ENCODE measurements at places on chromosomes 1 and 21. TPM values are rescaled to one million over a fixed set of nuclear protein-coding genes. Genes with fewer than 3 reads are reported as not detected.

DNA sequence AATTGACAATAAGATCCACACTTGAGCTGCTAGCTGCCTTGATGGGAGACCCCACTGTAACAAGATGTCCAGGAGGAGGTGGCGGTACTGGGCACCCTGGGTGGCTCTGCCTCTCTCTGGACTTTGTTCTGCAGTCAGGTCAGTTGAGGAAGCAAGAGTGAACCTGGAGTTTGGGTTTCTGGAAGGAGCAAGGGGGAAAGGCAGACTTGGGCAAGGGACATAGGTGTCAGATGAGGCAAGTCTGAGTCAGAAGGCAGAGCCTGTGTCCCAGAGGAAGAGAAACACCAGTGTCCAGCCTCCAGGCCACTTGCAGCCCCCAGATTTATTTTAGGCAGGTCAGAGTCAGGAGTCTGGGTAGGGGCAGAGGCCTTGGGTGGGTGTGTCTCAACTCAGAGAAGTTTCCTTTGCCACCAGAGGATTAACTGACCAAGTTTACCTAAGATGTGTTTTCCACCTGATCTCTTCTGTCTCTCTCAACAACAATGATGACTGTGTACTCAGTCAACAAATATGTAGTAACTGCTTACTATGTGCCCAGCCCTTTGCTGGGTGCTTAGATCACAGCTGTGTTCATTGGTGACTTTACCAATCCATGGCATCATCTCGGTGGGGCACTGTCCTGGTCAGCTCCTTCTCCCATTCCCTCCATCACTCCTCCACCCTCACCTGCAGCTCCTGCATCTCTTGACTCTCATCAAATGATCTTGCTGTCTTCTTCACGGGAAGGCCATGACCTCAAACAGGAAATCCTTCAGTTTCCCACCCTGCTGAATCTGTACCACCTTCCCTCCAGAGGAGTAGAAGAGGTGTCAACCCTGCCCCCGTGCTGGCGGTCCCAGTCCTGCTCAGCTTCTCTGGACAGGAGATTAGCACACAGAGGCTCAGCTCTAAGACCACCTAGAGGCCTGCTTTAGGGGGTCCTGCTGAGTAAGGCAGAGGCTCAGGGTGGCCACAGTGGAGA lies 36.6 kb downstream of the ELF3 start:
- H3K4me1 ChIP-seq, result peaks cover 62% of the 10 kb centered on the region
- H3K27ac ChIP-seq, result peak overlapping the region; percentile 48
- no peaks in the 10 kb centered on the region for H3K36me3 ChIP-seq
- no peaks in the 10 kb centered on the region for H3K27me3 ChIP-seq
- no peak for DNase-seq

- no peak for DNase-seq
- no peaks in the 10 kb centered on the region for H3K27me3 ChIP-seq
- peak overlapping the region; percentile 81 for H3K27ac ChIP-seq
- H3K4me1 ChIP-seq, result peaks cover 47% of the 10 kb centered on the region
- no peaks in the 10 kb centered on the region for H3K36me3 ChIP-seq
Measured at GRCh38 chr1:218296162-218296561, 11.1 kb downstream of the RRP15 start.

DNA sequence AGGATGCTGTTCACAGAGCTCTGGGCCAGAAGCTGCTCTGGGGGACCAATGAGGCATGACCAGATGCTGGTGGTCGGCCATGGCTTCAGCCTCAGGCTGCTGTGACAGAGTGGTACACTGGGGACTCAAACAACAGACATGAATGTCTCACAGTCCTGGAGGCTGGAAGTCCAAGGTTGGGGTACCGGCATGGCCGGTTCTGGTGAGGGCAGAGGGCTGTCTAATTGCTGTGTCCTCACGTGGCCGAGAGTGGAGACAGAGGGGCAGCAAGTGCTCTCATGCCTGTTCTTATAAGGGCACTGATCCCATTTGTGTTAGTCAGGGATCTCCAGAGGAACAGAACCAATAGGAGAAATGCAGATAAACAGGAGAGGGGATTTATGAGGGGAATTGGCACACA lies 253.5 kb upstream of the C1orf174 start:
- no peaks in the 10 kb centered on the region for H3K4me1 ChIP-seq
- no peak overlapping the region for H3K4me3 ChIP-seq
- DNase-seq, result no peak

DNA sequence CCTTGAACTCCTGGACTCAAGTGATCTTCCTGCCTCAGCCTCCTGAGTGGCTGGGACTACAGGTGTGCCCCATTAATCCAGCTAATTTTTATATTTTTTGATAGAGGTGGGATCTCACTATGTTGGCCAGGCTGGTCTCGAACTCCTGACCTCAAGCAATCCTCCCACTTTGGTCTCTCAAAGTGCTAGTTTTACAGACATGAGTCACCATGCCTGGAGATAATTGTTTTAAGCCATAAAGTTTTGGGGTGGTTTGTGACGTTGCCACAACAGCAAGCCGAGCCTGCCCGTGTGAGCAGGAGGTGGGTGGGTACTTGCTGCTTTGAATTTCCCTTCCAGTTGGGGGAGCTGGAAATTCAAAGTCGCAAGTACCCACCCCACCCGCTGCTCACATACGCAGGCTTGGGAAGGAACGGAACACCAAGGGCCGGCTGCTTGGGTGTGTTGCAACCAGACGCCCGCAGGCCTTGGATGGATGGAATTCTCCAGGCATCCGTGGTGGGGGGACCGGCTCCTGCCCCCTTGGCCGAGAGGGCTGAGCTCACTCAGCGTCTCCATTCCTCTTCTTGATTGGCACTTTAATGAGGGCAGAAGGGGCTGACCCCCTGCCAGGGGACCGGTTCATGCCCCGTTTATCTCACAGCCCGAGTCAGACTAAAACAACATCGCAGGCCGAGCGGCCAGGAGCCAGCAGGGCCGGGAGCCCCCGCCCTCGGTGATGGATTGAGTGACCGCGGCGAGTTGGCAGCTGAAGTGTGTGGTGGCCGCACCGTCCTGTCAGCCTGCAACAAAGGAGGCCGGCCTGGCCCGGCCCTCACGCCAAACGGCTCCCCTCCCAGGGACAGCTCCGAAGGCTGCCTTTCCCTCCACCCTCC lies 78.1 kb downstream of the DHRS3 start:
- no peaks in the 10 kb centered on the region for H3K4me1 ChIP-seq
- H3K27ac ChIP-seq, result no peak overlapping the region
- no peaks in the 10 kb centered on the region for H3K27me3 ChIP-seq

DNA sequence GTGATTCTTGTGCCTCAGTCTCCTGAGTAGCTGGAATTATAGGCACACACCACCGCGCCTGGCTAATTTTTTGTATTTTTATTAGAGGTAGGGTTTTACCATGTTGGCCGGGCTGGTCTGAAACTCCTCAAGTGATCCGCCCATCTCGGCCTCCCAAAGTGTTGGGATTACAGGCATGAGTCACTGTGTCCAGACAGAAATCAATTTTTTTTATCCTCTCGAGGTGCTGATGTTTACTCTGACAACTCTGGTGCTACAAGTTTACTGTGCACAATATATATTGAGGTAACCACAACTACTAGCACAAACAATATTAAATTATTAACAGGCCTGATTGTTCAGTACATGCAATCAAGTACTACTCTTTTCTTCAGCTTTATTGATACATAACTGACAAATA lies 39.7 kb downstream of the F13B start:
- no peak for DNase-seq
- no peak overlapping the region for H3K27ac ChIP-seq
- H3K36me3 ChIP-seq, result no peaks in the 10 kb centered on the region

DNA sequence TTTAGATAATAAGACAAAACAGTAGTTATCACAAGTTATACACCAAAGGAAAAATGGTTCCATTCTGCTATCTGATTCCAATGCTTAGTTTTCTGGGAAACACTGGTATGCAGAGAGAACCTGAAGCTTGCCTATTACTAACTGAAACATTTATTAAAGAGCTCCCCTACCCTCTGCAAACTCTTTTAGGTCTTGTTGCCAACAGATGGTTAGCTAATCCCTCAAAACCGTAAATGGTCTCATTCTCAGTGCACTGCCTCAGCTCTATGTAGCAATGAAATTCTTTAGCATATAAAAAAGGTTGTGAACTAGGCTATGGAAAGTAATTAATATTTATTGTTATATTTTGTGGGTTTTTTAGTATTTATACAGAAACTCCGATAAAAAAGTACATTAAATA lies 20.4 kb downstream of the C21orf91 start:
- H3K4me3 ChIP-seq, result no peak overlapping the region
- no peak overlapping the region for H3K27ac ChIP-seq
- DNase-seq, result no peak
- peaks cover 10% of the 10 kb centered on the region for H3K4me1 ChIP-seq
- H3K27me3 ChIP-seq, result no peaks in the 10 kb centered on the region
- no peaks in the 10 kb centered on the region for H3K36me3 ChIP-seq

GRCh38 chr1:236944556-236944955 lies 59.7 kb downstream of the MT1HL1 start:
- H3K27ac ChIP-seq, result no peak overlapping the region
- H3K36me3 ChIP-seq, result no peaks in the 10 kb centered on the region
- no peaks in the 10 kb centered on the region for H3K4me1 ChIP-seq
- no peak overlapping the region for H3K4me3 ChIP-seq
- no peaks in the 10 kb centered on the region for H3K27me3 ChIP-seq
- DNase-seq, result no peak

DNA sequence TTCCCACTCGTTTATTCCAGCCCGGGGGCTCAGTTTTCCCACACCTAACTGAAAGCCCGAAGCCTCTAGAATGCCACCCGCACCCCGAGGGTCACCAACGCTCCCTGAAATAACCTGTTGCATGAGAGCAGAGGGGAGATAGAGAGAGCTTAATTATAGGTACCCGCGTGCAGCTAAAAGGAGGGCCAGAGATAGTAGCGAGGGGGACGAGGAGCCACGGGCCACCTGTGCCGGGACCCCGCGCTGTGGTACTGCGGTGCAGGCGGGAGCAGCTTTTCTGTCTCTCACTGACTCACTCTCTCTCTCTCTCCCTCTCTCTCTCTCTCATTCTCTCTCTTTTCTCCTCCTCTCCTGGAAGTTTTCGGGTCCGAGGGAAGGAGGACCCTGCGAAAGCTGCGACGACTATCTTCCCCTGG lies 716 bp downstream of the OLIG2 start:
- H3K36me3 ChIP-seq, result no peaks in the 10 kb centered on the region
- H3K4me3 ChIP-seq, result no peak overlapping the region
- no peaks in the 10 kb centered on the region for H3K27me3 ChIP-seq
- no peak overlapping the region for H3K27ac ChIP-seq
- H3K4me1 ChIP-seq, result no peaks in the 10 kb centered on the region
- no peak for DNase-seq

GRCh38 chr1:95013950-95014574 lies 58.7 kb downstream of the ALG14 start:
- H3K27me3 ChIP-seq, result no peaks in the 10 kb centered on the region
- no peak for DNase-seq
- no peaks in the 10 kb centered on the region for H3K36me3 ChIP-seq
- no peak overlapping the region for H3K4me3 ChIP-seq

DNA sequence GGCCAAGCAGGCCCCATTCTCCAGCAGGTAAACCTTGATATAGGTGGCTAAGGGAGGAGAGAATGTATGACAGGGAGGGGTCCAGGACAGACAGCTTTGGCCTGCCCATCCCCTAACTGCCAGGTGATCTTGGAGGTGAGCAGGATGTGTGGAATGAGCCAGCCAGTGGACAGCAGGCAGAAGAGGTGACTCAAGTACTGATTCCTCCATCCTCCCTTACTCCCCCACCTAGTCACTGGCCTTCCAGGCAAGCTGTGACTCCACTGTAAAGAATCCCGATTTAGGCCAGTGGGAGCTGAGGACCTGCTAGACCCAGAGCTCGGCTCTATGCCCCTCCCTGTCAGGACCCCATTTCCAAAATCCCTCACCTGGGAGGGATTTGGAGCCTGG lies 36.6 kb downstream of the RIMS3 start:
- H3K4me3 ChIP-seq, result no peak overlapping the region
- H3K4me1 ChIP-seq, result no peaks in the 10 kb centered on the region
- no peak overlapping the region for H3K27ac ChIP-seq
- no peaks in the 10 kb centered on the region for H3K27me3 ChIP-seq
- no peak for DNase-seq

DNA sequence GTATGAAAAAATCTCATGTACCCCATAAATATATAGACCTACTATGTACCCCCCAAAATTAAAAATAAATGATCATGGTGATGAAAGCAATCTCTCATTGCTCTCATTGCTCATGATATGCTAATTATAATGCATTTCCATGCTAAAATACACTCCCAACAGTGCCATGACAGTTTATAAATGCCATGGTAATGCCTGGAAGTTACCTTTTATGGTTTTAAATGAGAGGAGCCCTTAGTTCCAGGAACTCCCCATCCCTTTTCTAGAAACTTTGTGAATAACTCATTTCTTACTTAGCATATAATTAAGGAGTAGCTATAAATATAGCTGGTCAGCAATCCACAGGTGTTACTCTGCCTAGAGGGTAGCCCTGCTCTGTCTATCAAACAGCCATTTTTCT lies 166.1 kb upstream of the RGS18 start:
- no peak overlapping the region for H3K27ac ChIP-seq
- H3K36me3 ChIP-seq, result no peaks in the 10 kb centered on the region
- H3K27me3 ChIP-seq, result no peaks in the 10 kb centered on the region
- H3K4me3 ChIP-seq, result no peak overlapping the region
- H3K4me1 ChIP-seq, result no peaks in the 10 kb centered on the region
- DNase-seq, result no peak

GRCh38 chr1:110986407-110986891 lies 22.7 kb upstream of the LRIF1 start:
- no peaks in the 10 kb centered on the region for H3K36me3 ChIP-seq
- DNase-seq, result no peak
- H3K27ac ChIP-seq, result no peak overlapping the region
- H3K4me1 ChIP-seq, result no peaks in the 10 kb centered on the region
- H3K27me3 ChIP-seq, result no peaks in the 10 kb centered on the region
- H3K4me3 ChIP-seq, result no peak overlapping the region

- no peak for DNase-seq
- 0 out of 2 replicates have a peak, but pooled peaks cover 10% of the 10 kb centered on the region for H3K4me1 ChIP-seq
- H3K27ac ChIP-seq, result no peak overlapping the region
- no peaks in the 10 kb centered on the region for H3K27me3 ChIP-seq
- H3K36me3 ChIP-seq, result no peaks in the 10 kb centered on the region
- no peak overlapping the region for H3K4me3 ChIP-seq
Measured at GRCh38 chr1:184487531-184488193, 100.8 kb downstream of the C1orf21 start.

GRCh38 chr21:42088658-42089057 lies 17.5 kb downstream of the UMODL1 start:
- H3K36me3 ChIP-seq, result no peaks in the 10 kb centered on the region
- no peak overlapping the region for H3K4me3 ChIP-seq
- no peaks in the 10 kb centered on the region for H3K27me3 ChIP-seq
- DNase-seq, result no peak
- H3K4me1 ChIP-seq, result peaks cover 13% of the 10 kb centered on the region

- no peaks in the 10 kb centered on the region for H3K27me3 ChIP-seq
- no peak overlapping the region for H3K4me3 ChIP-seq
- H3K36me3 ChIP-seq, result no peaks in the 10 kb centered on the region
Measured at GRCh38 chr1:29451368-29451892, 215.1 kb downstream of the PTPRU start.

DNA sequence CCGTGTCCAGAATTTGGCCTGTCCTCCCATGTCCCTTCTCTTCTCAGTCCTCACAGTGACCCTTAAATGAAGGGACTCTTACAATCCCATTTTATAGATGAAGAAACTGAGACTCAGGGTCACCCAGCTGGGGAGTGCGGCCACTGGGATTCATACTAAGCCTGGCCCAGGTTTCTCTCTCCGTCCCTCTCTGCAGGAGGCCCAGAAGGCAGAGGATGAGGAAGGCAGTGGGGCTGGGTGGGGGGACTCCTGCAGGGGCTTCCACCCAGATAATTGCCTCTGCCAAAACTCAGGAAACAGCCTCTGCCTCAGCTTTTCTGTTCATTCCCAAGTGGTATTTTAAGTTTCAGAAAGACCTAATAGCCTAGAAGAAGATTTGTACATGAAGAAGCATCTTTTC lies 299.8 kb downstream of the MATN1 start:
- H3K4me3 ChIP-seq, result no peak overlapping the region
- no peaks in the 10 kb centered on the region for H3K4me1 ChIP-seq
- DNase-seq, result no peak

The ARTN gene
- total RNA-seq, result not detected

The KPRP gene
- total RNA-seq, result not detected

The ZMPSTE24 gene
- total RNA-seq, result 39.9 TPM

The PKP1 gene
- not detected for total RNA-seq

The FAM177B gene
- total RNA-seq, result 0.70 TPM
